ENCODE measurements at places on chromosomes 2 and 18.

- no peak for DNase-seq
Observed at GRCh38 chr18:58618822-58619595, 9.9 kb downstream of the ALPK2 start.

DNA sequence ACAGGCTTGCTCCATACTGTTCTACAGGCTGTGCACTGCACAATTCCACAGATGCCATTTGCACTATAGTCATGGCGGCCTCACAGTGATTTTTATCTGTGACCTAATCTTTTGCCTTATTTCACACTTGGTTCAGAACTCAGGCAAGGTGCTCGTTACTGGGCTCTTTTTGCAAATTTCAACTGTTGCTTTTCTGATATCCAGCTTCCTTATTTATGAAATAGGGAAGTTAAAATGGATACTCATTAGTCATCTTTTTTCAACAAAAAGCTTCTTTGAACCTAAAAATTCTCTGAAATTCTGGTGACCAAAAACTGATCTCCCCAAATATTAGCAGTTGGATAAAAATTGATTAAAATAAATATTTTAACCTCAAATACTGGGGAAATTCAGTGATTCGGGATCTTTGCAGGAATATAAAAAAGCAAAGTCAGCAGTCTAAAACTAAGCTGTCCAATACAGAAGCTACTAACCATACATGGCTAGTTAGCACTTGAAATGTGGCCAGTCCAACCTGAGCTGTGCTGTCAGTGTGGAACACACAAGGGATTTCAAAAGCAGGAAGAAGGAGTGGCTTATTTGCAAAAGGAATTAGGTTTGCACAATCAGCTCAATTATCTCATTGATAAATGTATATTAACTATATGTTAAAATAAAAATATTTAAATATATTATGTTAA is 134.4 kb downstream of the COL4A4 start:
- no peak for DNase-seq

- DNase-seq: no peak
Observed at GRCh38 chr18:7456376-7456775, 110.7 kb upstream of the PTPRM start.

GRCh38 chr18:23588836-23589560 is 2.7 kb upstream of the NPC1 start:
- no peak for DNase-seq

- DNase-seq: no peak
Observed at GRCh38 chr18:62518460-62519375, 4.1 kb upstream of the ZCCHC2 start.

- DNase-seq: peak; percentile 11
Observed at GRCh38 chr2:43224571-43225092, 1.8 kb downstream of the ZFP36L2 start.

DNA sequence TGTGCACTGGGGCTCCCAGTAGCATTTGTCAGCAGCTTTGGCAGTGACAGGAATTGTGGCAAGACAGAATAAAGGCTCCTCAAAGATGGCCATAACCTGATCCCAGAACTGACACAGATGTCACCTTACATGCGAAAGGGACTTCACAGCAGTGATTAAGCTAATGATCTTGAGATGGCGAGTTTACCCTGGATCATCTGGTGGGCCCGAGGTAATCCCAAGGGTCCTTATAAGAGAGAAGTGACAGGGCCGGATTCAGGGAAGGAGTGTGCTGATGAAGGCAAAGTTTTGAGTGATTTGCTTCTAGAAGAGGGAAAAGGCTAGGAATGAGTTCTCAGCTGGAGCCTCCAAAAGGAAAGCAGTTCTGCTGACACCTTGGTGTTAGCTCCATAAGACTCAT is 333.9 kb downstream of the LPIN1 start:
- no peak for DNase-seq

- no peak for DNase-seq
Observed at GRCh38 chr2:108594132-108594981, 60.1 kb downstream of the LIMS1 start.

GRCh38 chr18:37393945-37394609 is 171.5 kb downstream of the CELF4 start:
- peak; percentile 19 for DNase-seq

- DNase-seq: no peak
Observed at GRCh38 chr2:64177315-64177714, 33.1 kb upstream of the PELI1 start.

GRCh38 chr2:44244135-44244871 is 31.0 kb upstream of the SLC3A1 start:
- DNase-seq: peak; percentile 75

GRCh38 chr2:25743132-25743830 is 69.9 kb upstream of the DTNB start:
- no peak for DNase-seq

GRCh38 chr2:231385429-231385828 is 10.1 kb upstream of the B3GNT7 start:
- no peak for DNase-seq

Data from NCI-H526 treated with DMSO at 0.1 percent for 48 hours (cell line).